Activated naive CD4-positive, alpha-beta T cell (primary cell): ENCODE measurements at places on chromosomes 6 and 20.

DNA sequence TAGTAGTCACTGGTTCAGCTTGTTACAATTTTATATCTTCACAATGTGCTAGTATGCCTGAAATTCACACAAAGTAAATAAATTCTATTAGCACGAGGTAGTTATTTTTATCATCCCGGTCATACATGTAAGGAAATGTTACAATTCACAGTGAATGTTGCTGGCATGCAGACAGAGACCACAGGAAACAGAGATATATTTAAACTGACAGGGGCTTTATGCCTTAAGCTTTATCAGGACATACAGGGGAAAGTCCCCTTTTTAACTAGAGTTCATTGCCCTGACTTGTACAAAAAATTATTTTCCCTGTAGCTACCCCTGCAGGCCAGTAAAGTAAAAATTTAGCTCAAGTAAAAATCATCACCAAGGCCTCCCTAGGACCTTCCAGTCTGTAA, 712.0 kb upstream of the NRSN1 start:
- no peak for DNase-seq

DNA sequence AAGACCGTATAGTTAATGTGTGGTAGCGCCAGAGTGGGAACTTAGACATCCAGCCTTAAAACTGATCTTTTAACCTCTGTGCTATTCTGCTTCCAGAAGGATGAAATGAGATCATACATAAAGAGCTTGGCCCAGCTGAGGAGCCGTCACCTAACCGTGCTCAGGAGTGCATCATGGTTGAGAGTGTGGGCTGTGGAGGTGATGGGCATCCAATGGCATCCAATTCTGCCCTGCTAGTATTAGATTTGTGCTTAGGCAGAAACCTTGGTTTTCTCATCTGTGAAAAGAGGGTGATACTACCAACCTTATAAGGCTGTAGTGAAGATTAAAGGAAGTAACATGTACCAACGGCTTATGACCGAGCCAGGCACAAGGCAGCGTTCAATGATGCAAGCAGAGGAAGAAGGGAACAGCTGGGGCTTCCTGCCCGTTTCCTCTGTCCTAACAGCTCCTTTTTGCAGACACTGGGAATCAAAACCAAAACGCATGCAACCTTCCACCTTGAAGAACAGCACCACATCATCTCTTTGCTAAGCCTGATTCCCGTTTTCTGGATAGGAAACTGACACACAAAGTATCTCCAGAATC, 1.3 kb downstream of the SLC22A16 start:
- DNase-seq, result no peak

- no peak for DNase-seq
Measured at GRCh38 chr6:167442796-167443680, 118.2 kb downstream of the TTLL2 start.

GRCh38 chr6:37487591-37488380, 11.9 kb downstream of the CCDC167 start:
- no peak for DNase-seq

DNA sequence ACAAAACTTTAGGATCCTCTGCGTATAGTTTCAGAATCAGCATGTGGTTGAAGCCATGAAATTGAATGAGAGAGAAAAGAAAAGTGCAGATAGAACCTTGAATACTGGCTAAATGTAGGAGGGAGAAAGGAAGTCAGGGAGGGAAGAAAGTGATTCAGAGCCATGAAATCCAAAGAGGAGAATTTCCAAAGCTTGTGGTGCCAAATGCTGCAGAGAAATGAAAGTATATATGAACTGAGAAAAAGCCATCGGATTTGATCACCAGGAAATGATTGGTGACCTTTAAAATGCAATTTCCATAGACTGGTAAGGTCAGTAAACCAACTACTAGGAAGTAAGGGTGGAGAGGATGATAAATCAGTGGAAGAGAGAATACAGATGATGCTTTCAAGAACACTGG, 142.3 kb downstream of the TFAP2A start:
- no peak for DNase-seq

DNA sequence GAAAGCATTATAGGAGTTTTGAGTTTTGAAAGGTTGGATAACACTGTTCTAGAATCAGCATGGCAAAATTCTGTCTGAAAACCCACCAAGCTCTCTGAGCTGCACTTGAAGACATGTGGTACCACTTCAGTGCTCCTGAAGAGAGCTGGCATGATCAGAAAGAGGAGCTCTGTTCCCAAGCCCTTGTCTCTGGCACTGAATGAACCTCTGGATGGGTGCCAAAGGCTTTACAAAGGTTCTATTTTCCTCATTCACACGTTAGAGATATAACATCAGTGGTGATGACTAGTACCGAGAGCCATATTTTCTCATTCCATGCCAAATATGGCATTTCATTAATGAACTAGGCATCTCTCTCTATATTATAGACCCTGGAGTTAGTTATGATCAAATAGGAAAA, 301.8 kb upstream of the ID4 start:
- no peak for DNase-seq

- no peak for DNase-seq
Measured at GRCh38 chr20:56788041-56788670, 159.1 kb downstream of the TFAP2C start.

DNA sequence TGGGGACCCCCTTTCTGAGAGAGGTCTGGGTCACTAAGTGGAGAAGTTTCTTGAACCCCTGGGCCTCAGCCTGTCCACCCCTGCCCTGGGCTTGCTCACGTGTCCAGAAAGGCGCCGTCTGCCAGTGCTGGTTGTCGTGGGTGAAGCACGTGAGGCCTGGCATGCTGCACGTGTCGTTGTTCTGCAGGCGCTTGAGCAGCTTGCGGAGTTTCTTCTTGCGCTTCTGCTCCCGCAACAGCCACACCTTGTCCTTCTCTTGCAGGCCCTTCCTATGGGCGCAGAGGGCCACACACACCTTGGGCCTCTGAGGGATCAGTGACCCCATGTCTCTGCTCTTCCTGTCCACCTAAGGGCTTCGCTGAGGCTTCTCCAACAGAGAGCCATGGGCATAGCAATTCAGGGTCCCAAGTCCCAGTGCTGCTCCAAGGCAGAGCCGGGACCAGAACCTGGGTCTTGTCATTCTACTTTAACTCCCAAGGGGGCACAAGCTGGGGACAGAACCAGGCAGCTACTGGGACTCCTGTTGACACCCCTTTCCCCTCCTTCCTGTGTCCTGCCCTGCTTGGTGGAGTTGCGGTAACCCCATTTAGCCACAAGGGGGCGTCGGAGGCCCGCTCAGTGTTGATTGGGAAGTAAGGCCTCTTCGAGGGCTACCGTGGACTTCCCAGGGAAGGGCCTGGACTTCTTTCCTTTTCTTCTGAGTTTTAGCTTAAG, 121.8 kb downstream of the SULF2 start:
- peak; percentile 40 for DNase-seq

- DNase-seq, result no peak
Measured at GRCh38 chr6:21278375-21278745, 315.2 kb upstream of the SOX4 start.

GRCh38 chr6:6393069-6393529, 72.6 kb upstream of the F13A1 start:
- DNase-seq, result no peak

DNA sequence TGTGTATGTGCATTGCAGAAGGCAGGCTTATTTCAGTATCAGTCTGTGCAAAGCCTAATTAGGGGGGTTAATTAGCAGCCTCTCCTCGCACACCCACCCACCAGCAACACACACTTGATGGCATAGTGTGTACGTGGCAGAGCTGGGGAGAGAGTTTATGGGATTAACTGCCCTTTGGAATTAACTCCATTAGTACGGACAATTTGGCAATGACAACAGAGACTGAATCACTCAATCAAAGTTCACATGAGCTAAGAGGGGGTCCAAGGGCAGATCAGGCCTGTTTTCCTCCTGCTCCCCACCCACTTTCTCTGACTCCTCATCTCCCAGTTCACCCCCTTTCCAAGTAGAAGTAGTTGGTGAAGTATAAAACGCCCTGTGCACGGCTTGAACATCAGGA, 69.5 kb downstream of the LRFN2 start:
- no peak for DNase-seq

DNA sequence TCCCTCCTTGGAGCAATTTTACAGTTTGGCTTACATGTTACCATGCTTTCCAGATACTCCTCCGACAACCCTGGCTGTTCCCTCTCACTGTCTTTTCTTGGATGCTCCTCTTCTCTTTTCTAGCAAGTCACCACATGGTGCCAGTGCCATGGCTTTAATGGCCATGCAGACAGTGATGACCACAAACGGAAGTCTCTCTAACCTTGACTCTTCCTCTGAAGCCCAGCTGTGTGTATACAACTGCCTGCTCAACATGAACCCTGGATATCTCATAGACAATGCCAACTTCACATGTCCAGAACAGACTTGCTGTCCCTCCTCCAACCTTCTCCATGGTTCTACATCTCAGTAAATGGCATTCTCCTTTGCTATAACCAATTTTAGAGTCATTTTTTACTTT, 49.8 kb upstream of the NEDD9 start:
- DNase-seq, result no peak

- no peak for DNase-seq
Measured at GRCh38 chr20:13046409-13046808, 37.6 kb downstream of the SPTLC3 start.
